Naive B cell (primary cell): ENCODE measurements at places on chromosomes 13 and 19.

GRCh38 chr19:35120898-35121297 lies 5.3 kb downstream of the FXYD3 start:
- DNase-seq, result no peak

- no peak for DNase-seq
Measured at GRCh38 chr13:80379245-80379644, 38.3 kb upstream of the SPRY2 start.

DNA sequence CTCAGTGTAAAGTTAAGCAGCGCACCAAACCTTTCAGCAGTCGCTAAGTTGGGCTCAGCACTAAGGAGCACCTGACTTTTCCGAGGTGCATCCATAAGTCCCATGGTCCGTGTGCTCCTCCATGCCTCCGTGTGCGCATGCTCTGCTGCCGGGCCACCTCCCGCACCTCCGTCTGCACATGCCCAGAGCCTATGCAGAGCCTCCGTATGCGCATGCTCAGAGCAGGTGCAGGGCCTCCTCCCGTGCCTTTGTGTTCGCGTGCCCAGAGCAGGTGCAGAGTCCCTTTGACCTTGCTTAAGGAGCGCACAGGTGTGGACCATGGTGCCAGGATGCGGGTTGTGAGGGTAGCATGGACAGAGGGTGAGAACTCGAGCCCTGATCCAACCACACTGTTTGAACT lies 46.0 kb downstream of the ATP11A start:
- no peak for DNase-seq

DNA sequence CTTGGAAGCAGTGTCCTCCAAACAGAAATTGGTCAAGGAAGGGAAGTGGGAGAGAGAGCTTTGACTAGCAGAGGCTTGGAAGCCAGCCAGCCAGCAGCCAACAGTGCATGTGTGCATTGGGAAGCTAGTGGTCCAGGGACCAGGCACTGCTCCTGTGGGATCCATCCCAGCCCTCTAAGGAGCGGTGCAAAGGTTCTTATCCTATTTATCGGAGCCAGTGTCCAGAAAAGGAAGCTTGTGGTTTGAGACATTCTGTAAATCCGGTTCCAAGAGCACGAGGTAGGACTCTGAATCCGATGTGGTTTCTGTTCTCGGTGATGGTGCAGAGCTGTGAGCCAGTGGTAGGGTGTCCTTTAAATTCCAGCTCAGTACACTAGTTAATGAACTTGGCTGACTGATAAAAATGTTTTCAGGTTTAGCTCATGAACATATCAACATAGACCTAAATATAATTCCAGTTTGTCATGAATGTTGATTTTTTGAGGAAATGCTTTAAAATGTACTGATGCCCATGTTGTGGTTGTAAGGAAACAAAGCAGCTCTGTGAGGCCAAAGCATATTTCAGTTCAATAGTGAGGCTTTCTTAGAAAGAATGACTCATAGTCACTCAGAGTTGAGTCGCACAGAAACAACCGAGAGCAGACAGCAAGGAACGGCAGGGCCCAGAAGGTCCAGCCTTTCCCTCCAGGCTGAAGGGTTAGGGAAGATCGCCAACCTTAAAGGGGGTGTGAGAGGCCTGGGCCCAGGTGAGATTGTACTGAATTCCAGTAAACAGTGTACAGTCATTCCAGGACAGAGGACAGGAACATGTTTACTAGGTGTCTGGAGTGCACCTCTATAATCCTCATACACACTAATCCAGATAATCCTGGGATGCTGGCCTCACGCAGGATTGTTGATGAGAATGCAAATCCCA lies 21.5 kb upstream of the GARRE1 start:
- no peak for DNase-seq

GRCh38 chr19:28883241-28883693 lies 329.7 kb downstream of the UQCRFS1 start:
- DNase-seq, result no peak

DNA sequence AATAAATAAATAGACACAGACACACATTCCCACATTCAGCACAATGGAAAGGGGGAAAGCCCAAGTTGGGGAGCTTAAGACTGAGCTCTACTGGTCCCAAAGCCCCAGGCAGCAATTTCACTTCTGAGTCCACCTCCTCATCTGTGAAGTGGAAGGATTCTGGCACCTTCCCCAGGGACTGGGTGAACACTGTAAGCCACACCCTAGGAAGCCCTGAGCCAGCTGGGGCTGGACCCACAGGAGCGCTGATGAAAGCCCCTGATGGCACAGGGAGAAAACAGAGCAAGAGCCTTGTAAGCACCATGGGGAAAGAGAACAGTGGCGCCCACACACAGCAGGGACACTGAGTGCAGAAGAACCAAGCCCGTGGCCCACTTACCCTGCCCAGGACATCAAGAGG lies 37.8 kb downstream of the EPS15L1 start:
- no peak for DNase-seq

DNA sequence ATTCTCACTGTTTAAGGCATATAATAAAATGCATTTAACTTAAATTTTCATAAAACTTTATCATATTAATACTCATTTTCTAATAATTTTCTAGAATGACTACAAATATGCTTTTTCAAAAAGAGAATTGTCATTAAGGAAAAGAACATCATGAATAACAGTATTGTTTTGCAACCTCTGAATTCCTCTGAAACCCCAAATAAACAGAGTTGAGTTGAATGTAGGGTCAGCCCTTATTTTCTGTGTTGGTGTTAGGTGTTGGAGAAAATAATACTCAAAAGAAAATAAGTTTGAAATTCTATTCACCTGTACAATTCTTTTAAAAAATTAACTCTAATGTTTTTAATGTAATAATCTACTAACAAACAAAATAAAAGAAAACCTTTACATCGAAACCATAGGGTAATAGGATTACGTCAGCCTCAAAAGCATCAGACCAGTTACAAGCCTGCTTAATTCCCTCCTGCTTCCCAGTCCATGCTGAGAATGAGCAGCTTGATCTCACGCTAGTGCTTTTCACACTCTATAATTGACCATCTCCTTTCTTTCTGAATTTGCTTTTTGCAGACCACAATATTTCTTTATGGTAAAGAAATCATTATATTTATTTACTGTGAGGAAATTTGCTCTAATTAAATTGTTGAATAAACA lies 160.9 kb downstream of the PCDH9 start:
- DNase-seq, result no peak
